ENCODE measurements at places on chromosomes 6 and 20.

DNA sequence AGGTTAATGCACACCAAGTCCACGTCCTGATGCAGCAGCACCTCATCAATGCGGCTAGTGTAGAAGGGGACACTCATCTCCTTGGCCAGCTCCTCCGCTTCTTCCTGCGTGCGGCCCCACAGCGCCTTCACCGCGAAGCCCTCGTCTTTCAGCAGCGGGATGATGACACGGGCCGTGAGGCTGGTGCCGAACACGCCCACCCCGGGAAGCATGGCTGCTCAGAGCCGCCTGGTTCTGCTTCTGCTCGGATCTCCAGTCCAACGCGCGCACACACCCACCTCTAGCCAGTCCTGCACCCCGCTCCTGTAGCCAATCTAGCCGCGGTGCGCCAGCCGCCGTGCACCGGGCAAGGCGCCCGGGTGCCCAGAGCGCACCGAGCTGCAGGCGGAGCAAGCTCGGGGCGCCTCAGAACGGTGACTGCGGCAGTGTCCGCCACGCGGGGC, 700 bp downstream of the GFOD1 start:
- peak; percentile 61 for DNase-seq

- DNase-seq, result no peak
These were observed 14.6 kb downstream of the EDN3 start for GRCh38 chr20:59314997-59315396.

GRCh38 chr6:157987788-157988699, 6.4 kb downstream of the SYNJ2 start:
- DNase-seq, result no peak

DNA sequence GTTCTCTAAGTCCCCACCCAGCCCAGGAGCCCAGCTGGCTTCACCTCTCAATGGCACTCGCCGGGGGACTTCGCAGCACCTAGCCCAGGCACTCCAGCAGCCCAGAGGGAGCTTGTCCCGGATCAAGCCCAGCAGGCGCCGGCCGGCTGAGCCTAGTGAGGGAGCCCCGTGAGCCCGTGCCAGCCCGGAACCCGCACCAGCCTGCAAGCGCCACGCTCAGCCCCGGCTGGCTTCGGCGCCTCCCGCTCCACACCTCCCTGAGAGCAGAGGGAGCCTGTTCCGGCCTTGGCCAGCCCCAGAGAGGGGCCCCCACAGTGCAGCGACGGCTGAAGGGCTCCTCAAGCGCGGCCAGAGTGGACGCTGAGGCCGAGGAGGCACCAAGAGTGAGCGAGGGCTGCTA, 27.1 kb upstream of the PPP1R14C start:
- DNase-seq, result no peak
